ENCODE measurements at places on chromosomes 3 and 15. TPM values are rescaled to one million over a fixed set of nuclear protein-coding genes. Genes with fewer than 3 reads are reported as not detected.

GRCh38 chr15:96272427-96272826, 58.1 kb upstream of the NR2F2 start:
- no peak for DNase-seq

DNA sequence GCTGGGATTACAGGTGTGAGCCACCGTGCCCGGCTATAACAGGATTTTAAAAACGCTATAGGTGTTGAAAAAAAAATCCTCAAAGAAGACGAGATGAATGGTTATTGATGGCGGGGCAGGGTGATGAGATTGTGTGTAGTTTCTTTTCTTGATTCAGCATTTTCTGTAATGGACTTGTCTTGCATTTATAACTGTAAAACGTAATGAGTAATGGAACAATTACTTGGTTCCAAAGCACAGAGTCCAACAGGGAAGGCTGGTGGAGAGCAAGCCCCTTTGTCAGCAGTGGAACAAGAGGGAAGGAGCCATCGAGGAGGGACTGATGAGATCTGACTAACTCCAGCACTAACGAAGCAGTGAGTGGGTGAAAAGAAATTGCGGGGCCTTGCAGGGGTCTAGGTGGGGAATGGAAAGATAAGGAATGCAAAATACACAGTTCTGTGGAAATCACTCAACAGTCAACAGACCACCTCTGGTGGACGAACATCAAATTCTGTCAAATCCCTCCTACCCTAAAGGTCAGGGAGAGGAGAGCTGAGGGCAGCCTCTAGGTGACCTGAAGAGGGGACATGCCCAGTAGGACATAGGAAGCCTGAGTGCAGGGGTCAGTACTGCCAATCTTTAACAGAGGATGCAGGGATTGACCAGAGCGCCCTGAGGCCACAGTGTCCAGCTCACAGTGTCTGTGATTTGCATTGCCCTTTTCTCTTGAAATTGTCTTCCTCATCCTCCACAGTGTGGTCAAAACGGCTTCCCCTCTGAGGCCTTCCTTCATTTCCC, 23.1 kb upstream of the CDCP1 start:
- DNase-seq: no peak

DNA sequence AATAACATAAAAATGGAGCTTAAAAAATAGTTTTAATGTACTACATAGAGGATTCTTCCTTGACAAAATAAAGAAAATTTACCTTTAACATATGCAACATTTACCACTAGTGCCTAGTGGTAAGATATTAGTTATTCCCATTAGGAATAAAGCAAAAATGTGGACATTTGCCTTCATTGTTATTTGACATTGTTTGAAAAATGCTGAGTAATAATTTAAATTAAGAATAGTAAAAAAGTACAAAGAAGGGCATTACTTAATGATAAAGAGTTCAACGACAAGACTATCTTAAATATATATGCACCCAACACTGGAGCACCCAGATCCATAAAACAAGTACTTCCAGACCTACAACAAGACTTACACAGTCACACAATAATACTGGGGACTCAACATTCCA, 125.7 kb downstream of the POLR2M start:
- no peak for DNase-seq

DNA sequence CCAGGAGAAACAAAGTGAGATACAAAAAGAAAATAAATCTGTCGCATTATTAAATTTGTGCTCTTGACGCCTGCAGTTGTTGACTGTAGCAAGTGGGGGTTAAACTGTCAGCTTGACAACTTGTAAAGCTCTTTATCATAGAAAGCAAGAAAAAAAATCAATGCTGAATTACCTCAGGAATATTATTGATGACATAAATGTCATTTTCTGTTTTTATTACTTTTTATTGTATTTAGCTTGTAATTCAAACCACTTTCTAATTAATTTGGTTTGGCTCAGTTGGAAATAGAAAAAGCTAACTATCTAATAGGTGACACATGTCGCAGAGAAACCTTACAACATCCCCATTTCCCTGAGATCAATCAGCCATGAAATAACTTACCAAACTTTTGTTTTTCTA, 195.3 kb downstream of the CDIN1 start:
- DNase-seq: no peak

DNA sequence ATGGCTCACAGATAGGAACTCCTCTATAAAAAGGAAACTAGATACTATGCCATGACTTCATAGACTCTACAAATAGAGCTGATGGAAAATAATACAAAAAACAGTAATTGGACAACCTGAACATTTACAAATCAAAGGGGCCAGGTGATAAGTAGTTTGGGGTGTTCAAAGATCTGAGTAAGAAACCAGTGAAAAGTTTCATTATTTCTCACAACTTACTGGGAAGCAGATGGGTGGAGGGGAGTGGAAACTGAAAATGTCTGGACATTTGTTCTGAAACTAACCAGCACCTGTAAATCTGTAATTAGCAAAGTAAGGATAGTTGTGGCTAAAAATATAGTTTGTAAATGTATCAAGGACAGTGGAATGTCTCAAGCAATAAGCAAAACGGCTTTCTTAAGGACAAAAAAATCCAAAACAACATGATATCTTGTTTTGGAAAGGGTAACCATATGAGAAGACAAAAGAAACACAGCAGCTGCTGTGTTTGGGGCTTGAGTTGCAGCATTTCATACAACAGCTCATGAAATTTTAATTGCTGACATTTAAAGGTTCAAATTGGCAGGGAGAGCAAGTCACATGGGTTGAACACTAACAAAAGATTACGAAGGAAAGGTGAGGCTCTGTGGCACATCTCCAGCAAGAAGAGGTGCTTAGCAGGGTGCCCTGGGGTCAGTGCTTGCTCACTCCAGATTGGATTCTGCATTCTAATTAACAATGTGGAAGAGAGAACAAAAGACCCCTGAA, 26.8 kb upstream of the THBS1 start:
- DNase-seq: no peak

- DNase-seq: no peak
Measured at GRCh38 chr3:67854663-67855062, 200.3 kb upstream of the SUCLG2 start.

DNA sequence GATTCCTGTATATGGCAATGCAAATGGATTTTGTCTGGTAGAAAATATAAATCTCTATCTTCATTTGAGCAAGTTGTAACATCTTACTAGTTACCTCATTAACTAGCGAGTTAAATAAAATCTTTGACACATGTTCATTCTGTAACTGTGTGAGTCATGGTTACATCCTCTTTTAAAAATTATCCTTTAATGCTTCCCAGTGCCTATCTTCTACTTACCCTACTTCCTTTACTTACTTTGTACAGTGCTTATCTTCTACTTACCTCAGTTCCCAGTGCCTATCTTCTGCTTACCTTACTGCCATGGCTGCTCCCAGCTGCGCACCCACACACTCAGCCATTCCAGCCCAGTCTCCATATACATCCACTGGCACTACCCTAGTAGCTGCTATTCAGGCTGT, 71.9 kb upstream of the GOLGA8B start:
- no peak for DNase-seq

DNA sequence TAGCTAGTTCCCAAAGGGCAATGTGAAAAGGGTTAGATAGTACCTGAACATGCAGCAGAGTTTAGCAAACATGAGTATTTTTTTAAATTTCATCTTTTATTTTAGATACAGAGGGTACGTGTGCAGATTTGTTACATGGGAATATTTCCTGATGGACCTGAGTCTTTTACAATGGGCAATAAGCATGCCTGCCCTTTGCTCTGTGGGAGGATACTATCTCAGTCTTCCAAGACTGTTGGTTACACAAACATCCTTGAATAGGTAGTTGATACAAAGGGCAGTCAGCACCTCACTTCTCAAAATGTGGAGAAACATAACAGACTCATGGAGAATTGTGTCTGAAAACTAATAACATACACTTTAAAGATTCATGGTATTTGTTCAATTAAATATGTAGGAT, 103.3 kb downstream of the GOLIM4 start:
- no peak for DNase-seq

- DNase-seq: no peak
Measured at GRCh38 chr3:17972959-17973906, 230.8 kb upstream of the TBC1D5 start.

DNA sequence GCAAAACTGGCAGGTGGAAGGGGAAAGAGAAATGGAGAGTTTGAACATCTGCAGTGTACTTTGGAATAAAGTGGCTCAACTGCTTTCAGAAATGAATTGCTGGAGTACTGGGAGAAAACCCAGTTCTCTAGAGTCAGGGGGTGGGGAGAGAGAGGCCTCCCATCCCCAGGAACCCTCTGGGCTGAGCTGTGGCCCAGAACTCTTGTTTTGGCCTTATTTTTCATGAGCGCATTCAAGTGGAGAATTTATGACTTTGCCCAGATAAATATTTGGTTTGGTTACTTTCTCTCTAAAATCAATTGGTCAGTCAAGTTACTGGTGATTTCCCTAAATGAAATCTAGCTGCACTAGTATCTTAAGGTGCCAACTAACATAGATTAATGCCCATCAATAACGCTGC, 28.7 kb upstream of the HACD2 start:
- DNase-seq: no peak

DNA sequence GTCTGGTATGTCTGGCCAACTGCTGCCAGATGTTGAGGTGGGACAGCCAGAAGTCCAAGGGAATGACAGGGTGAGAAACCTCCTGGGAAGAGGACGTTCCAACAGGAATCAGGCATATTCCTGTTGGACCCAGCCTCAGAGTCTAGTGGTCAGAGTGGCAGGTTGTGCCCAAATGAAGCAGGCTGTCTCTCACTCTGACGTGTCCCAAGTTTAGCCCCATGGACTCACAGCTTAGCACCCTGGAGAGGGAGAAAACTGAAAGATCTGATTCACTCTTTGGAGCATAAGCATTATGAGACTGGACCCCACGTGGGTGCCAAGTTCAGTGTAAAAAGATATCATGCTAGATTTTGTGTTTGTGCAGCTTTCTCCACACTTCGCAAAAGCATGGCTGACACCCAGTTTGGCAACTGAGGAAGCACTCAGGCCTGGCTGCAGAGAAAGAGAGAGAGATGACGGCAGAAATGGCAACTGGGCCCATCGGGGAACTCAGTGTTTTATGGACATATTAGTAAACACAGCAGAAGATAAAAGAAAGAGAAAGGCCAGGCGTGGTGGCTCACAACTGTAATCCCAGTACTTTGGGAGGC, 88.2 kb upstream of the LMCD1 start:
- no peak for DNase-seq

DNA sequence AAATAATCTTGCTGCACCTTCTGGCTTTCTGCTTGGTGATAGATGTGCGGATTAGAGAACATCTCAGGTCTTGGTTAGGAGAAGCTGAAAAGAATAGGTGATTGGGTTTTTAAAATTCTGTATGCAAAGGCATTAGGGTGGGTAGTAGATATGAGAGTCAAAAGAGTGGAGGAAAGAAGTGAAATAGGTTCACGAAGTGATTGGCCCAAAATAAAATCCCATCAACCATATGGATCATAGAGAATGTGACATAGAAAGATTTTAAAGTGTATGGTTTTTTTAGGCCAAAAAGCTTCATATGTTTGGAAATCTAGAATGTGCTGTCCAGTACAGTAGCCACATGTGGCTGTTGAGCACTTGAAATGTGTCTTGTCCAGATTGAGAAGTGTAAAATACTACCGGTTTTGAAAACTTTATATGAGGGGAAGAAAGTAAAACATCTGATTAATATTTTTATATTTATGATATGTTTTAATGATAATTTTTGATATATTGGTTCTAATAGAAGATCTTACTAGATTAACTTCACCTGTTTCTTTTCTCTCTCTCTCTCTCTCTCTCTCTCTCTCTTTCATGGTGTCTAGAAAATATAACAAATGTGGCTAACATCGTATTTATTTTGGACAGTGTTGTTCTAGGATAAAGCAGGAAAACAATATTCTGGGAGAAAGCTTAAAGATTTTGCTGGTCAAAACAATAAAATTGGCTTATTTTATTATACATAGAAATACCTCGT, 2.9 kb downstream of the MBNL1 start:
- DNase-seq: no peak

- DNase-seq: peak; percentile 7
Measured at GRCh38 chr3:186722457-186722856, 5.3 kb downstream of the KNG1 start.

GRCh38 chr3:49165771-49166751, at the start of gene CCDC71:
Gene CCDC71 (minus strand): TSS chr3:49166331. CDS start chr3:49164208, 2,123 bp downstream.
- DNase-seq: peak; percentile 45

DNA sequence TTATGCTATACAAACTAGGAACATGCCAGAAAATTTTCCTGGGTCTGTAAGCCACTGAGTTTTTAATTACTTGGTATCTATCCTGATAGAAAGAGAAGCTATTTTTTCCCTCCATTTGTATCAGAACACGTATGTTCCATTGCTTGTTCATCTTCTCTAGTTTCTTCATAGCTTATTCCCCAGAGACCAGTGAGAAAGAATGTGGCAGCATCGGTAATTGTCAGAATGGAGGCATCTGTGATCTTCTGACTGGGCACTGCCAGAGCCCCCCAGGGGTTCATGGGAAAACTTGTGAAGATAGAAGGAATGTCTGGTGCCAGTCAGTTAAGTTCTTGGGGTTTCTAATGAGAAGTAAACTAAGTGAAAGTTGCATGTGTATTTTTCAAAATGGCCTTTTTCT, 720.2 kb upstream of the GOLIM4 start:
- DNase-seq: no peak

Gene KIF23
- 60.9 TPM for total RNA-seq

Gene DISP2
- 1.0 TPM for total RNA-seq

Gene NPAP1
- total RNA-seq: not detected

Gene RASL12
- total RNA-seq: 0.07 TPM

Gene FOXB1
- 0.09 TPM for total RNA-seq

All from NCI-H460 (cell line).